ENCODE measurements at places on chromosomes 5 and 9.

GRCh38 chr5:94473936-94474335, 144.5 kb downstream of the KIAA0825 start:
- DNase-seq, result no peak

DNA sequence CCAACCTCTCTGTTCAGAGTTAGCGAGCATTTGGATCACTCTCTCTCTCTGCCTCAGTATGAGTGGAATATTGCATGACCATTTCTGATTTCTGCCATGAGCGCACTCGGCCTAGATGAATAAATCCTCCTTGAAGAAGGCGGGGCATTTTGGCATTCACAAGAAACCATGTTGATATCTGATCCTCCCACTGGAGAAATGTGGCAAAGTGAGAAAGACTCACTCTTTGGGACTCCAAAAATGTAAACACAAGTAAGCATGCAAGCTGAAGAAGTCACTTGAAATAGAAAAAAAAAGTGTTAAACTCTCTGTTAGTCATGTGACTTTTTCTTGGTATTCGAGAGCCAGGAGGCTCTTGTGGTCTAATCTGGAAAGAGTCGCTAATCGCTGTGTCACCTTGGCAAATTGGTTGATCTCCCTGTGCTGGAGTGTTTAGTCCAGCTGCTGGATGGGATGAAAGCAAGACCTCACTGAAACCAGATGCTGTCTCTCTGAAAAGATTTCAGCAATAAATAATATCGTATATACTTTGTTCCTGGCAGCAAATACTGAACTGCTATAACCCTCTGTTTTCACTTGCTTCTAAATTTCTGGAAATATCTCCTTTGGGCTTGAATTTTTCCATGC, 95.5 kb downstream of the GHR start:
- no peak for DNase-seq

DNA sequence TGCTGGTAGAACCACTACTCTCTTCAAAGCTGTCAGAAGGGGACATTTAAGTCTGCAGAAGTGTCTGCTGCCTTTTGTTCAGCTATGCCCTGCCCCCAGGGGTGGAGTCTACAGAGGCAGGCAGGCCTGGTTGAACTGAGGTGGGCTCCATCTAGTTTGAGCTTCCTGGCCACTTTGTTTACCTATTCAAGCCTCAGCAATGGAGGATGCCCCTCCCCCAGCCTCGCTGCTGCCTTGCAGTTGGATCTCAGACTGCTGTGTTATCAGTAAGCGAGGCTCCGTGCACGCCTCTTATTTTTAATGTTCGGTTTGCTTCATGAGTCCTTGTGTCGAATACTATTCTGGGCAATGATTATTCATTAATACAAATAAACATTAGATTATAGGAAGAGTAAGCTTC, 3.1 kb upstream of the SLC27A6 start:
- DNase-seq, result no peak

DNA sequence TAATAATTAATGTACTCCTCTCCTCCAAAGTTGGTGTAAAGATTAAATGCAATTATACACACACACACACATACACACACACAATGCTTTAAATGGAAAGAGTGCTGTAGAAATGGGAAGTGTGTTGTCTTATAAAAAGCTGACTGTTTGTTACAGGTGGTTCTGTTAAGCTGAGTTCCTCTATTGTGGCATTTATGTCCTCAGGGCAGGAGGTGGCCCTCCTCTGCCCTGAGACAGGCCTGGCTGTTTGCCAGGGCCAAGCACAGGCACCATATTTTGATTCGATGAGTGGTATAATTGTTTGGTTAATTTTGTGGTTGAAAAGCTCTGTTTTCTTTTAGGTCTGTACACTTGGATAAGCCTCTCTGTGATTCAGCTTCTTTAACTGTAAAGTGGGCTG, 573.9 kb downstream of the KIF4B start:
- DNase-seq, result no peak

GRCh38 chr5:111127453-111128195, 35.5 kb downstream of the WDR36 start:
- no peak for DNase-seq

DNA sequence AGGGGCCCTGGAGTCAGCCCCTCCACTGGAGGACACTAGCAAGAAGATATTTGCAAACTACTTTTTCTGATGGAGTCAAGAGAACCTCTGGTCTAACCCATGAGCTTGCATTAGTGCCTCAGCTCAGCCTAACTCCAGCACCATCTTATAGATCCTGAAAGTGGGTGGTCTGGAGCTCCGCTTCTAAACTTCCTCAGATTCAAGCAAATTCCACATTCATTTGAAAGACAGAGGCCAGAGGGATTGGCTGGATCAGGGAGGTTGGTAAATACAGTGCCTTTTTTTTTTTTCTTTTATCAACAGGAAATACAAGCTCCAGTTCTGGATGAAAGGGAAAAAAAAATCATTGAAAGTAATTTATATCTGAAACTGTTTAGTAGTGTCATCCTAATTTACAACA, 99.9 kb downstream of the ENC1 start:
- no peak for DNase-seq

GRCh38 chr5:28275931-28276330, 1237.5 kb upstream of the CDH9 start:
- DNase-seq, result no peak

DNA sequence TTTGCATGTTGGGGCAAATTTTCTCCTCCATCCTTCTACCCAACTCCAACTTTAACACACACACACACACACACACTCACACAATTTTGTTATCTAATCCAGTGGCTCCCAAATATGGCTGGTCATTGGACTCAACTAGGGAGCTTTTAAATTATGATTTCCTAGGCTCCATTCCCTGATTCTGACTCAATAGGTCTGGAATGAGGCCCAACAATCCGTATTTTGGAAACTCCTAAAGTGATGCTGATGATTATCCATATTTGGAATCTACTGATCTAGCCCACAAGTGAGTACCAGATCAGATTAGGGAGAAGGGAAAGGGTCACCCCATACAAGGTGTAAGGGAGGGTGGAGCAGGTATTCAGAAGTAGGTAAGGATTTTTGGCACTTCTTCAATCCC, 309.7 kb downstream of the TLE1 start:
- no peak for DNase-seq

GRCh38 chr5:151820903-151821302, 49.1 kb downstream of the G3BP1 start:
- DNase-seq, result no peak

DNA sequence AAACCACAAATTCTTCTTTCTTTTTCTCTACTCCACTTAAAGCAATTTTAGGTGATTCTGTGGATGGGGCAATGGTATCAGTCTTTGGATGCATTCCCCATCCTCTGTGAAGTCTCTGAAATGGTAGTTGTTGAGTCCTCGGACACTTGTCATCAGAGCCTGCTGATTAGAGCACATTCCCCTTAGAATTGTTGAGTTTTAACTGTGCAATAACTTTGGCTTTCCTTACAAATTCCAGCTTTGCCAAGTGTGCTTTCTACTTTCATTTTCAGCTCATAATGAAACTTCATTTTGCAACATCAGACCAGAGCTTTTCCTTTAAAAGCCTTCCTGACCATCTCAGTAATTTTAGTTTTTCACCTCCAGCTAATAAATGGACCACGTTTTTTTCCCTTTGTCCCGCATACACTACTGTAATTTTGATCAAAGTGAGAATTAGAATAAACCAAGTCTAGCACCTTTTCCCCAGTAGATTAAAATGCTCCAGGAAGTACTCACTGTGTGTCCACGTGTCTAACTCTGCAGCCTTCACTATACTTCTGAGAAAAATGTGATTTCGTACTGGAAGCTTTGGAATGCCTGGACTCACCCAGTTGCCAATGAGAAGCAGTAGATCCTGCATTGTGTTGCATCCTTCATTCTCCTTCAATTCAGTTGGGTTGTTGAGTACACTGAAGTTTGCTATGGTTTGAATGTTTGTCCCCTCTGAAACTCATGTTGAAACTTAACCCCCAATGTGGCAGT, 135.6 kb downstream of the NTRK2 start:
- DNase-seq, result no peak

DNA sequence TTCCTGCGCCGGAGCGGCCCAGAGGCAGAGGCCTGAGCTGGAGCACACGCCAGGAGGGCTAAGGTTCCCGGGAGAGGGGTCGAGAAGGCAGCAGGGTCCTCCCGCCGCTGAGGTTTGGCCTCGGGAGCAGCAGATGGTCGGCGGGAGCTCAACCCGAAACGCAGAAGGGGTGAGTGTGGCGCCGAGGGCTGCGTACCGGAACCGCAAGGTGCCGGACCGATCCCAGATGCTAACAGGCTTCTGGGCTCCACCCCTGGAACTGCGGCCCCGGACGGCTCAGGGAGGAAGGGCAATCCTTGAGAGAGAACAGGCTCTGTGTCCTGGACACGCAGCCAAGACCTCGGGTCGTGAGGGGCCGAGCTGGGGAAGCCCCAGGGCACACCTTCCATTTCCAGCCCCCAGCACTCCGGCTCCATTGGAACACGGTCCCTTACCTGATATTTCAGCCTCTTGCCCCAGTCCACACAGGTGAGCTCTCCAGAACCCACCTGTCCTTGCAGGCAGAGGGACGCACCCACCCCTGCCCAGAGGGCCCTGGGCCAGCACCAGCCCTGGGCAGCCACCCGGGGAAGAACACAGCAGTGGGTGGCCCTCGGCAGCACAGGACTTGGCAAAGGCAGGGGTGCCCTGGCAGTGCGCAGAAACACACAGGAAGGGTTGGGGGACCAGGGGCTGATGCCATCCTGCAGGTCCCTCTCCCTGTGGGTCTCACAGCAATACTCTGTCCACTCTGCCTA, 1.4 kb downstream of the LHX3 start:
- DNase-seq, result no peak

DNA sequence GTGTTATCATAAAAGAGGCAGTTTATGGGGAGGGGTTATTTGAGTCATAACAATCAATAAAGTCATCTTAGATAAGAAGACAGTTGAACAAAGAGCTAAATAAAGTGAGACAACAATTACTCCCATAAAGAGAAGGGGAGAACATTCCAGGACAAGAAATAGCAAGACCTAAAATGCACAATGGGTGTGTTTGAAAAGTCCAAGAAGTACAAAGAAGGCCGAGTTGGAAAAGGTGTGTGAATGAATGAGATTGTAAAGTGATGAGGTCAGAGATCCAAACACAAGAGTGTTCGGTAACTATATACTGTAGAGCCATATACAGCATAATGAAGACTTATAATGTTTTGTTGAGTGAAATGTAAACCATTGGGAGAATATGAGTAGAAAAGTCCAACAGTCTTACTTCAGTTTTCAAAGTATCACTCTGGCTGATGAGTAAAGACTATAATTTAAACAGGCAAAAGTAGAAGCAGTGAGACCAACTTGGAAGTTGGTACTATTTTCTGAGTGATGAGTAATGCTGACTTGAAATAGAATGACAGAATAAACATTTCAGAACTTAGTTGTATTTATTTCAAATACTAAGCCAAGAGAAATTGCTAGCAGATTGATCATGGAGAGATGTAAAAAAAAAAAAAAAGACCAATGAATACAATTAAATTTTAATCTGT, 868.7 kb upstream of the CDH9 start:
- no peak for DNase-seq

DNA sequence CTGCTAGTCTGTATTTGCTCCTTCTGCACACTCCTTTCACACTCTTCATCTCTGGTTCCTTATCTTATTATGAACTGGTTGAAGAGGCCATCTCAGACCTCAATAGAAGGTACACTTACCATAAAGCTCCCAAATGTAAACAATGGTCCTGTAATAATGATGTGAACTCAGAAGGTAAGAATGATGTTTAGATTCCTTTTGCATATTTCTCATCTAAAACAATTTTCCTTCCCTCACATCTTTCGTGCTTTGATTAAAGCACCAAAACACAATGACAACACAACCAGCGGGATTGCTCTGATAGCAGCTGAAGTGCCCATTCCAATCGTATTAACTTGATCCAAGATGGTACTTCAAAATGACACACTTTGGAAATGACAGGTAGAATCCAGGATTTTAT, 34.3 kb downstream of the NFIB start:
- no peak for DNase-seq

GRCh38 chr9:23431459-23431858, 394.6 kb downstream of the ELAVL2 start:
- DNase-seq, result no peak

GRCh38 chr5:89397096-89397495, 514.1 kb upstream of the MEF2C start:
- no peak for DNase-seq

DNA sequence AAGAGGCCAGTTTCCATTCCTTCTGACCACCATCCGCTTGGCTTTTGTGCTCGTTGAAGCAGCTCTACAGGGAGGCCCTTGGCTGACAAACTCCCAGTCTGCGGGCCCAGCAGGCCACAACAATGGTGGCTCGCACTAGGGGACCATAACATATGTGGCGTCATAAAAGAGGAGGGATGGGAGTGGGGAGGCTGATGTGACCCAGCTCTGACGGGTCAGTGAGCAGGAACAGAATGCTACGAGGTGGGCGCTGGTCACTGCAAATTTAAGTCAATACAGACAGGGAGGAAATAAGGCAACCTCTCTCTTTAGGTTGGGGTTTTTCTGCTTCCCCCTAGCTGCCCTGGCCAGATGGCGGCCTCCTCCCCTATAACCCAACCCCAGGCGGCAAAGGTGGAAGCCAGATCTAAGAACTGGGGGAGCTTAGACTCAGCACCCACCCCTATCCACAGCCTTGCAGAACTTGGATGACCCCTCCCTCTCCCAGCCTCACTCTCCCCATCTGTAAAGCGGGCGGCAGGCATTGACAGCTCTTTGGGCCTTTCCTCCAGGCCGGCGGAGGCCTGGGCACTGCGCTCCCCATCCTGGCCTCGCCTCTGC, 778 bp downstream of the FRRS1L start:
- no peak for DNase-seq

GRCh38 chr5:83839256-83839655, 118.6 kb upstream of the HAPLN1 start:
- no peak for DNase-seq

- no peak for DNase-seq
Observed at GRCh38 chr9:36739373-36740116, 166.8 kb downstream of the MELK start.

DNA sequence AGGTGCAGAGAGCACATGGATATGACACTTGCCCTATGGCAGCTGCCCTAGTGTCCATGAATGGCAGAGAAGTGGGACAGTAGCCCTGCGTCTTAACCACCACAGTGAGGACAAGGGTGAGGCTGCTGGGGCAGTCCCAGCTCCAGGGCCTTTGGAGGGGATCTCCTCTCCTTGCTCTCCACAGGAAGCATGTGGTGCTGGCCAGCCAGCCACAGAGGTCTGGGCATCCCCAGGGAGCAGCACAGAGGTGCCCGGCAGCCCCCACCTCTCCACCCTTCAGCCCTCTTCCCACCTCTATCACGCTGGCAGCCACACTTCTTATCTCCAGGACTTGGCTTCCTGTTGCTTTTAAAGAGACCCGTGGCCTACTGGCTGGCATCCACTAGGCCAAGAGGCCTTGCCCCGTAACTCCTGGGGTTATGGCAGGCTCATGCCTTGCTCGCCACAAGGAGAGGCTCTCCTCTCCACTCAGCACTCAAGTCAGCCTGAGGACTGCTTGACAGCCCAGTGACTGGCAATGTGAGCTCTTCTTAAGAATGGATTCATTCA, 21.9 kb downstream of the CSF2 start:
- no peak for DNase-seq

DNA sequence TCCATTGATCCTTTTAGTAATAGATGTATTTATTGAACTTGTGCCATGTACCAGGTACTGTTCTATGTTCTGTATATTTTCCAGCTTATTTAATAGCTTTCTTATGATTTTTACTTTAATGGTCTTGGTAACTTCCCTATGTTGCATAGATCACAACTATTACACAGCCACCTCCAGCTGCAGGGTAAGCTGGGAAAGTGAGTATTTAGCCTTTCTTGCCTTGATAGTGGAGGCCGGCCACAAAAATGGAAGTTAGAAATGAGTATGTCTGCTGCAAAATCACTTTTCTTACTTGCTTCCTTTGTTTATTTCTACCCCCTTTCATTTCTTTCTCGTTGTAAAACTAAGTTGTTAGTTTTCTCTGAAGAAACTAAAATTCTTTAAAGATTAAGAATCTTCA, 43.1 kb upstream of the ANKDD1B start:
- DNase-seq, result no peak

Measured in stimulated activated CD8-positive, alpha-beta memory T cell treated with anti-CD3 and anti-CD28 coated beads, Interleukin-4, amount 100 ng/mL, for 1 hour (primary cell).